ENCODE measurements at places on chromosomes 5 and 9. TPM values are rescaled to one million over a fixed set of nuclear protein-coding genes. Genes with fewer than 3 reads are reported as not detected.

DNA sequence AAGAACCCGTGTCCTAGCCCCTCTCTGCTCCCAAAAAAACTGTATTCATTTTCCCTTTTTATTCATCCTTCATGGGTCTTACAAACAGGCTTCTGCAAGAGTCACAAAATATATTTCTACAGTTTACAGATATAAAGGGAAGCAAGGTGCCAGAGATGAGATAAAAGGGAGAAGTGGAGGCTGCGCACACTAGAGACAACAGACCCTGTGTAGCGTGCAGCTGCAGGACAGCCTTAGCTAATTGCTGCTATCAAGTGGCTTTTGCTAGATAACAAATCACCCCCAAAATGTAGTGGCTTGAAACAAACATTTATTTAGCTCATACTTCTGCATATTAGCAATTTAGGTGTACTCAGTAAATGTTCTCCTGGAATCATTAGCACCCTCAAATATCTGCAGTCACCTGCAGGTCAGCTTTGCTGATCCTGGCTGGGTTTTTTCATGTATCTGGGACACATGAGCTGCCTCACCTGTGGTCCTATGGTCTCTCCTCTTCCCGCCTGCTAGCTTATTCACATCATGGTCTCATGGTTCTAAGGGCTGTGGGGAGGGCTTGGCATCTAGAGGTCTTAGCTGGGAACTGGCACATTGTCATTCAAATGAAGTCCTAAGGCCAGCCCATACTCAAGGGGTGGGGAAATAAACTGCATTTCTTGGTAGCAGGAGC, 29.4 kb downstream of the ARHGEF37 start:
- no peak for DNase-seq

DNA sequence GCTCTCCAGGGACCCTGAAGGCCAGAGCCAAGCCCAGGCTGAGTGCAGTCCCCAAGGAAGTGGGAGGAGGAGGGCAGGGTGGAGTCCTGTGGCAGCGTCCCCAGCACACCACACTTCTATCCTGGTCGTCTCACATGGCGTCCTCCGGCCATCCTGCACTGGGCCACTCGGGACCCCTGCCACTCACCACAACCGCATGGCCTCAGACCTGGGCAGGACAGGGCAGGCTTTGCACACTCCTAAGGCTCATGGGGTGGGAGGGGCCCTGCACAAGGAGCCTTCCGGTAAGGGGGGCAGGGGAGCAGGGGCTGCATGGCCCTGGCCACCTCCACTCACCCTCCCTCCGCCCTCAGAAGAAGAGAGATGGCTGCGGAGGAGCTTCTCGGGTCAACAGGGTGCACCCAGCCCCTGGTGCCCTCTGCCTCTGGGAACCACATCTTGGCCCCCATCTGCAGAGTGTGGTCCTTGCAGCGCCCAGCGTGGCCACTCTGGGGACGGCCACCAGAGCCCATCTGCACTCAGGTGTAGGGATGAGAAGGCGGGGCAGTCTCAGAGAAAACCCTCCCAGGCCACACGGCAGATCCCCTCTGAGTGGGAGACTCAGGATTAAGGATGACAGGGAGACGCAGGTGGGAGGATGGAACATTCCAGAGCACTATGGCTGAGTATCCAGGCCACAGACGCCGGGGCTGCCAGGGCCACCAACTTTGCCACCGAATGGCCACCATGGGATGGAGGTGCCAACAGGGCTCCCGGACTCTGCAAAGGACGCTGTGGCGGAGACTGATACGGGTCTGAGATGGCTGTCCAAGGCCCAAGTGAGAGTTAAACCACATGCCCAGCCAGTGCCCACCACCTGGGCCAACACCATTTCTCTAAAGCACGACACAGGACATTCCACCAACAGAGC, 7.6 kb downstream of the TPPP start:
- DNase-seq = no peak

TSSK1B gene
- not detected for total RNA-seq

DNA sequence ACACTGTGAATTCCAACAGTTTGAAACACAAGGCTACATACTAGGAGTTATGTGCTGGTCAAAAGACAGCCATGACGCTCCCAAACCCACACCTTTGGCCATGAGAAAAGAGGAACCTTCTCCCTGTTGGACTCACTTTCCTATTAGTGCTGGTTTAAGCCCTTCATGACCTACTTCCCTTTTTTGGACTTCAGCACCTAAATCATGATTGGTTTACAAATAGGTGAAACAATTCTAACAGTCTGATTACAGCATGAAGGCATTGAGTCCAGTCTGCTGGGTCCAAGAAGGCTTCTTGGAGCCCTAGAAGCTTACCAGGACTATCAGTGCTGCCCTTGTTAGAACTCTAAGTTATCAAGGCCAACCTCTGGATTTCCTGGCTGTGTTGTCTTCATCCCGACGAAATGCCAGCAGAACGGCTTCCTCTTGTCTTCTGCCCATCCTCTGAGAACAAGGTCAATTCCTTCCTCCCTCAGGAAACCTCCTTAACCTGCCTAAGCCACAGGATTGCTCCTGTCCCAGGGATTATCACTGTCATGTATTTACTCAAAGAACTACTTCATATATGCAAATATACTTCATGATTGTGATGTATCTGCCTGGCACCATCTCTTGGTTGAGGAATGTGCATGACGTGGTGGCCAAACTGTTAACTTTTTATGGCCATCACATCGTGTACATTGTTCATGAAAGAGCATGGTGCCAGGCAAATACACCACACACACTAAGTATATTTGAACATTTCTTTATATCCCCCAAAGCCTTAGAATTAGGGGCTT, 83.6 kb downstream of the ANKH start:
- no peak for DNase-seq

SEC24A gene
- 34.7 TPM for total RNA-seq

DNA sequence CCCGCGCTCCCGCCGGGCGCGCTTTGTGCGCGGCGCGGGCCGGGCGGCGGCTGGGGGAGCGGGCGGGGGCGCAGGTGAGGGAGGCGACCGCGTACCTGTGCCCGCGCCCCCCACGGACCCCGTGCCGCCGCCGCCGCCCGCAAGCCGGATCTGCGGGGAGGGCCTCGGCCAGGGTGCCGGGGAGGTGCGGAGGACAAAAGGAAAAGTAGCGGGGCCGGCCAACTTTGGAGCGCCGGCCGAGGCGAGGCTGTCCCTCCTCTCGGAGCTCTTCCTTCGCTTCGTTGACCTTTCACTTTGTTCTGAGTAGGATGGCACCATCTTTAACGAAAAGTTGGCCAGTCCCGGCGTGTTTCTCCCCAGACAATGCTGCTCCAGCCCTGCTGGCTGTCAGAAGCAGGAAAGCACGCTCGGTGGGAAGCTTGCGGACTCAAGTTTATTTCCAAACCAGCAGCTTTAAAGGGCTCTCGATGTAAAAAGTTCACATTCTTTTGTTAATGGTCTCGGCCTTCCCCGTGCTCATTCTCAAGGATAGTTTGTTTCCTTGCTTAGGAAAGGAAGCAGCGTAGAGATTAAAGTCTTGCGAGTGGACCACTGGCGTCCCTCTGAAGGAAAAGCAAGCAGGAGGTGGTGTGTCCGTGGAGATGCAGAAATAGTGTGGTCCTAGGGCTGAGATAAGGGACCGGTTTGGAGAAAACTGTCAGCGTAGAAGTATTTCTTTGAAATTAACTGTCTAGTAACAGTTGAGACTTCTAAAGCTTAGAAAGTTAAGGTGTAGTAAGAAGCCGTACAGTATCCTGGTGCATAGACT, 639 bp downstream of the EHMT1 start:
- DNase-seq = no peak

GRCh38 chr9:131578731-131579504, 33.6 kb downstream of the PRRT1B start:
- peak; percentile 89 for DNase-seq

GRCh38 chr5:94181895-94182294, 436.5 kb downstream of the KIAA0825 start:
- no peak for DNase-seq

DNA sequence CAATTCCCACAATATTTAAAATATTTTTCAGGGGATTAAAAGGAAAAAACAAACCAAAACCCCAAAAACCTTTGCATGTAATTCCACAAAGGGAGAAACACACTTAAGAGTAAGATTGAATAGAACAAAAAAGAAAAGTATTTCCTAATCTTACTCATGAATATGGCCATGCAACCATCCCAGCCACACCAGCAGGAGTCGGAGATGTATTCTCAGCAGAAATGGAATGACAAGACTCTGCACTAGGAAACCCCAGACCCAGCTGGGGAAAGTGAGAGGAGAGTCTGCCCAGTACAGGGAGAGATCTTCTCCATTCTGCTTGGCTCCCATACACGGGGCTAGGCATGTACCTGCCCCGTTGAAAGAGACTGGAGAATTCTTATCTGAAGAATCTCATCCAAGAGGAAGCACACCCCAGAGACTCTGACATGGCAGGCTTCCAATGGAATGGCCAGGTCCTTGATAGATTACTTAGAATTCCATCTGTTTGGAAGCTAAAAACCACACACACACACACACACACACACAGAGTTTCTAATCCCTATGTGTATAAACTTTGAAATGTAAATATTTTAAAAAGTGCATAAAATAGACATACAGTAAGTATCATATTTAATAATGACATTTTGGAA, 118.8 kb downstream of the GADD45G start:
- no peak for DNase-seq

TRIP13 gene
- total RNA-seq = 0.34 TPM

DNA sequence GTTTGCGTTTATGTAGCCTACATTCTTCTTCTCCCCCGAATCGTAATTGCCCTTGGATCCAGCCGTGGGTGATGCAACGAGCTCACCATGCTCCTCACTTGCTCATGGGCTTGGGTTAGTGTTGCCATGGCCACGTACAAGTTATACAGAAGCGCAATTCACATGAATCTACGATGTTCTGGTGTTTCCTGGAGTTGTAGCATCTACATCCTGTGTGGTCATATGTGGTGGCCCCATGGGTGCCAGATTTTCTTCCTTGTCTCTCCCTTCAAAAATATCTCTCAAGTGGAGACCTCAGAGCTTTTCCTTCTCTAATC, 115.3 kb downstream of the TLE4 start:
- no peak for DNase-seq

DNA sequence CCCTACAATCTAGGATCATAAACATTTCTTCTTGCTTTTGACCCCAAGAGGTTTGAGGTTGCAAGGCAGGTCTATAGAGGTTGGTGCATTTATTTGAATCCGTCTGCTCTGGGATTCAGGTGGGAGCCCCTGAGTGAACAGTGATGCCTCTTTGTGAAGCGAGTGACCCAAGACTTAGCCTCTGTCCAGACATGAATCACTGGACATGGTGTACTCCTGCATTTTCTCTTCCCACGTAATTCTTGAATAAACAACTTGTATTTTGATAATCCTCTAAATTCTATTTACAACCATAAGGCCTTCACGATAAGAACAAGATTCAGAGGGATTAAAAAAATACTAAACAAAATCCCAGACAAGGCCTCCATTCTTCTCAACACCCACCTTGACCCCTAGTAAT, 67.5 kb upstream of the PLPP6 start:
- no peak for DNase-seq

DNA sequence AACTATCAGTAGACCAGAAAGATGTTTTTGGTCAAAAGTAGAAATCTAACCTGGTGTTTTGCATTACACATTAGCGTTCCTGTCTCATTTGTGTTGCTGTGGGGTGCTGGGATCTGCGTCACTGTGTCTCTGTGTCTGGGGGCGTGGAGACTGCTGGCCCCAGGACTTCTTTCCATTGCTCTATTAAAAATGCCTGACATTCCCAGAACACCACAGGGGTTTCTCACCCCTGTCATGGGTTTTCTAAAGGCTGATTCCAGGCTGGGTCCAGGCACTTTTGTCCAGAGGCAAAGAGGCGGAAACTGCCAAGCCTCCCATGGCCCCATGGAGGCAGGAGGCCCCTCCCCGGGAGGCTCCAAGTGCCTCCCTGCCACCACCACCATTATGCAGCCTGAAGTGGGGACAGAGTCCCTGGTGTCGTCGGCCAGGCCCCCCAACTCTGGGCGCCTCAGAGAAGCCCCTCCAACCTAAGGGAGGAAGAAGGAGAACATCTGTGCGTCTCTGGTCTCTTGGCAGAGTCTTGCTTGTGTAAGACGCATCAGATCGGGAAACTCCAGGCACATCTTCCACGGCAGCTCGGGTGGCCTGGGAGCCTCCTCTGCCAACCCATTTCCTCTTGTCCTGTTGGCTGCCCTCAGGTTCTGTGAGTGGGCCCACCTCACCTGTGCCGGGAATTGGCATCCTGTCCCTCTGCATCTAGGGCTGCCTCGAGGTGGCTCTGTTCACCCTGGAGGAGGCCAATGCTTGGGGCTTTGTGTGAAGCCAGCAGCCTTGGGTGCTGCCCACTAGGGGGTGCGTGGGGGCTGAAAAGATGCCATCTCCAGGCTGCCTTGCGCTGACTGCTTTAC, 13.8 kb upstream of the PLEKHG4B start:
- DNase-seq = no peak

- DNase-seq = no peak
Measured at GRCh38 chr5:90987726-90988125, 395.4 kb downstream of the ARRDC3 start.

DNA sequence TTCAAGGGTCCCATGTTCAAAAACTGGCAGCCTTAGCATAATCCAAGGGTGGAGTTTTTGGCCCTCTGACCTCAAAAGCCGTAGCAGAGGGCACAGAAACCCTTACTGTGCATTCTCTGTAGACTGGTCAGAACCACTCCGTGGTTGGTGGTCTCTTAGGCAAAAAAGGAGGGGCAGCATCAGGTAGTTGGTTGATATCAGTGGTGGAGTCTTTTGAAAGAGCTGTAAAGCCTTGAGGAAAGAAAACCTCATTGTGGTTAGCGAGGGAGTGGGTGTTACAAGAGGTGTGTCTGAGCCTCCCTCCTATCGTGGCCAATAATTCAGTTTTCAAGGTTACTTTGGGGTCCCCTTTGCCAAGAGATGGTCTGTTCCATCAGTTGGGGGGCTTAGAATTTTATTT, 40.9 kb downstream of the ARHGEF28 start:
- DNase-seq = no peak

GRCh38 chr5:32018476-32019436, 155.4 kb downstream of the GOLPH3 start:
- no peak for DNase-seq

OMD gene
- total RNA-seq = 0.56 TPM

GRCh38 chr5:90182726-90183125, 226.8 kb downstream of the CETN3 start:
- no peak for DNase-seq

AGXT2 gene
- total RNA-seq = 55.0 TPM

DNA sequence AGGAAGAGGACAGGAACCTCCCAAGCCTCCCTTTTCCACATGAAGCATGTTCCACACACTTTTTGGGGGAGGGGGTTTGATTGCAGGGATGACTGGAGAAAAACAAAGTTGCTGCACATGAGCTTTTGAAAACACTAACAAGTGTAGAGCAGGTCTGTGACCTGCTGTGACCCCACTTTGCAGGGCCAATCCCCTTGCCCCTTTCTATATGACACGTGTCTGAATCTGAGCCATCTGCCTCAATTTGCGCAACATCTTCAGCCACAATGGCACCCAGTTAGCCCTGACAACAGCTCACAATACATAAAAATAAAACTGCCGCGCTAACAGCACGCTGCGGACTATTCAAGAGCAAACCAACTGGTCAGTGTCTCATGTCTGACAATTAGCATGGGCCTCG, 227.8 kb upstream of the TBCA start:
- no peak for DNase-seq

EGR1 gene
- 18.1 TPM for total RNA-seq

GFPT2 gene
- 0.93 TPM for total RNA-seq

Data from right lobe of liver (tissue), 6 donors.